ENCODE measurements at places on chromosomes 7 and 10. TPM values are rescaled to one million over a fixed set of nuclear protein-coding genes. Genes with fewer than 3 reads are reported as not detected.

Gene PON1
- total RNA-seq: not detected

Gene RBM28
- total RNA-seq: 19.1 TPM

Gene ZMIZ1
- total RNA-seq: 88.5 TPM

GRCh38 chr7:141500608-141501007 lies 50.6 kb upstream of the AGK start:
- no peak for DNase-seq
- no peaks in the 10 kb centered on the region for H3K4me1 ChIP-seq
- no peaks in the 10 kb centered on the region for H3K27me3 ChIP-seq
- no peak overlapping the region for H3K4me3 ChIP-seq
- H3K36me3 ChIP-seq: no peaks in the 10 kb centered on the region

Gene CYP2W1
- not detected for total RNA-seq

Gene GPR15LG
- total RNA-seq: not detected

- no peak overlapping the region for H3K27ac ChIP-seq
- no peaks in the 10 kb centered on the region for H3K36me3 ChIP-seq
- DNase-seq: peak; percentile 24
- H3K4me3 ChIP-seq: no peak overlapping the region
Observed at GRCh38 chr10:33661580-33662336, 327.3 kb upstream of the NRP1 start.

Gene PIK3CG
- total RNA-seq: 2.2 TPM

Gene PRKAG2
- 26.2 TPM for total RNA-seq

Gene EPDR1
- 70.2 TPM for total RNA-seq

Gene CRHR2
- total RNA-seq: not detected

Measured in thyroid gland (tissue), 4 donors.